ENCODE measurements at places on chromosomes 6 and 20. TPM values are rescaled to one million over a fixed set of nuclear protein-coding genes. Genes with fewer than 3 reads are reported as not detected.

DNA sequence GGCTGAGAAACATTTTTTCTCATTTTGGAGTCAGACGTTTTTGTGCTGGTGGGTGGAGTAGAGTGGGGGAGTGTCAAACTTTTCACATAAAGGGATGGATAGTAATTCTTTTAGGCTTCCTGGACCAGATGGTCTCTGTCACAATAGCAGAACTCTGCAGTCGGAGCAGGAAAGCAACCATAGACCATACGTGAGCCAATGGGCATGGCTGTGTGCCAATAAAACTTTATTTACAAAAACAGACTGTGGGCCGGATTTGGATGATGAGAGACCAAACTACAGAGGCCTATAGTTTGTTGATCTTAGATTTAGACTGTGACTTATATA lies 70.8 kb upstream of the SLC22A23 start:
- no peak for DNase-seq

DNA sequence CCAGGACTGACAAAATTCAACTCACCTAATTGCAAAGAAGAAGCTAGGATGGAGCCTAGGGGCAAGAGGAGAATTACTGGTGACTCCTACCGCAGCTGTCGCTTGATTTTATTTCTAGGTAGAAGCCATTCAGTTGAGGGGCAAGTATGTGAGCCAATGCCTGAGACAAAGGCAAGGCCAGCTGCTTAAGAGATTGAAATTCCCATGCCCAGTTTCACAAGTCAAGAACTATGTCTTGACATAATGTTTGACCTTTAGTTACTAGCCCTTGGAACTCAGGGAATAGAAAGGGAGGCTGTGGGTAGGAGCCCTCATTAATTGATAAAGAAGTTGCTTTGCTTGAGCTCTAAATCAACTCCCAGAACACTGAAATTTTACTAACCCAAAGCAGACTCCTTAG lies 54.0 kb downstream of the GPR63 start:
- DNase-seq: no peak

DNA sequence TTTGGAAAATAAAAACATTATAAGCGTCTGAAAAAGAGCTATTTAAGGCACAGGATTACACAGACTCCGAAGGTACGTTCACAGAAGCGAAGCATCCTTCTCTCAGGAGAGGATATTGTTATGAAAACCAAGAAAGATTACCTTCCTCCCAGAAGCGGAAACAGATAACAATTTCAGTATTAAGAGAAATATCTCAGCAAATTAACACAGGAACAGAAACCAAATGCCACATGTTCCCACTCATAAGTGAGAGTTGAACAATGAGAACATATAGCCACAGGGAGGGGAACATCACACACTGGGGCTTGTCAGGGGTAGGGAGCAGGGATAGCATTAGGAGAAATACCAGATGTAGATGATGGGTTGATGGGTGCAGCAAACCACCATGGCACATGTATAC lies 109.7 kb downstream of the CDK19 start:
- DNase-seq: no peak

DNA sequence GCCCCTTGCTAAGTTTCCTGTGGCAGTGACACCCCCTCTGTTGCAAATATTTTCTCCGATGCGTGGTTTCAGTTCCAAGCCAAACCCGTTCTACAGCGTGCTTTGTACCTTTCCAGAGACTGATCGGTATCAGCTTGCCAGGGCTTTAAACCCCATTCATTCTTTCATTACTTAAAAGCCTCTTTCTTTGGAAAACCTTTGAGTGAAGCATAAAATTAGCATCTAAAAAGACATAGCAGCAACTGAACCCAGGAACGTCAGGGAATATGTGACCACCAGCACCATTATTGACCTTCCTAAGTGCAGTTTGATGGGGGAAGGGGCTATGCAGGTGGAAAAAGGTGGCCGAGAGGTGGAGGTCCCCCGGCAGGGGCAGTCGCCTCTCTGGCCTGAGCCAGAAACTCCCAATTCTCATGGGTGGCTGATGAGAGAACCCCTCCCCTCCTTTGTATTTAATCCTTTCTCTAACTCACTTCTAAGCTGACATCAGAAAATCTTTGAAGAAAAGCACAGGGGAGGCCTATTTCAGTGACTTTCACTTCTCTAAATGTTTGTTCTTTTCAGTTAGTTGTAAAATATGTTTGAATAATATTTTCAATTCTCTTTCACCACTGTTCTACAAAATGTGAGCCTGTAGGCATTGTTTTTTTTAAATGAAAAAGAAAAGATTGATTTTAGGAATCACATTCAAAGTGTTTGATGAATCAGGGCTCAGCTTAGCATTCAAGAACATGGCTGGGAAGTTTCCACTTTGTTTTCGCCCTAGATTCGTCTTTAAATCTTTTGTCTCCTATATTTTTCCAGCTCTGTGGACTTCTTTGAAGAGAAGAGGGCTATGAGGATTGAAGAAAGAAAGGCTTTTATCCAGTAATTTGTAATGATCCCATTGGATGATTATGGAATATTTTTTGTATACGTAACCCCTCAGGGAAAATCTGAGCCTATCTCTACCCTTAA lies 89.2 kb downstream of the RSPH3 start:
- DNase-seq: no peak

DNA sequence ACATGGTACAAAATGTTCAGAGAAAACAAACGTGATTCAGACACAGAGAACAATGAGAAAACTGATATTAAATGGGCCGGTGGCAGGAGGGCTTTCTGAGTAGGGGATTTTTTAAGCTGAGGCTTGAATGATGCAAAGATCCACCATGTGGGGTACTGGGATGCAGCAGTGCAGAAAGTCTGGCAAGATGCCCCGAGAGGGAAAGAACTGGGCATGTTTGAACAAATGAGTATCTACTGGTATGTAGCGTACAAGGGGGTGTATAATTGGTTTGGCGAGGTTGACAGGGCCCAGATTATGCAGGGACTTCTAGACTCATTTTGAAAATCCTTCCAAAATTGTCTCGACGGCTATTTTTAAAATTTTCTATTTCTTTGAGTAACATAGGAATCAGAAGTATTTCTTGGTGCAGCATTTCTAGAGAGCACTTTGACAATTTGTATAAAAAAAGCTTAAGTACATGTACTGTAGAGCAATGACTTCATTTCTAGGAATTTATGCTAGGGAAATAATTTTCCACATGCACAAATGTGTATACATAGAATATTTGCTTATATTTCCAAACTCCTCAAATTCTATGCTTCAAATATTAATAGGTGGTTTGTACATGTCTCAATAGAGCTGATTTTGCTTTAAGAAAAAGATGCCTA lies 119.6 kb upstream of the DOK5 start:
- peak; percentile 47 for DNase-seq

DNA sequence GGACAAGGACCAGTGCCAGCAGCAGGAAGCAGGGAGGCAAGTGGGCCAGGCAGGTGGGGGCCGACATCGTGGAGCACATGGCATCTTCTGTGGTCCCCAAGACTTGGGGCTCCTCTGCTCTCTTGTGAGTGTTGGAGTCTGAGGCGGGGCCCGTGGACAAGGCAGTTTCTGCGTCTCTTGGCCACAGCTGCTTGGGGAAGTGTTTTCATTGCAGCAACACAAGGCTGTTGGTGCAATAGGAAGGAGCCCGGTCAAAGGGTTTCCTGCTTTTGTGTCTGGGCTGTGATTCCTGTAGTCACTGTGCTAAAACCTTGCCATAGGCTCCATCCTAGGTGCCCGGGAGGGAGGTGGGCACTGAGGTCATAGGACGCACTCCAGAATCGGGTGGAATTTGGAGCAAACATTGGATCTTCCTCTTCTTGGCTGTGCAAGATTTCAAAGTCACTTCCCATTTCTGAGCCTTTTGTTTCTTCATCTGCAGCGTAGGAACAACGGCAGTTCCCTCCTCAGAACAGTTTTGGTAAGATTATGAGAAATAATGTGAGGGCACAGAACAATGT lies at the start of gene SIRPB2:
Gene SIRPB2, minus strand, starts transcription at position 140 of the 560 bp plus-strand sequence. Its CDS starts 61 bp downstream, at position 79.
- no peak for DNase-seq

- DNase-seq: no peak
Observed at GRCh38 chr6:156437121-156437879, 339.9 kb upstream of the ARID1B start.

GRCh38 chr6:143555071-143555492 lies 43.6 kb upstream of the FUCA2 start:
- DNase-seq: no peak

DNA sequence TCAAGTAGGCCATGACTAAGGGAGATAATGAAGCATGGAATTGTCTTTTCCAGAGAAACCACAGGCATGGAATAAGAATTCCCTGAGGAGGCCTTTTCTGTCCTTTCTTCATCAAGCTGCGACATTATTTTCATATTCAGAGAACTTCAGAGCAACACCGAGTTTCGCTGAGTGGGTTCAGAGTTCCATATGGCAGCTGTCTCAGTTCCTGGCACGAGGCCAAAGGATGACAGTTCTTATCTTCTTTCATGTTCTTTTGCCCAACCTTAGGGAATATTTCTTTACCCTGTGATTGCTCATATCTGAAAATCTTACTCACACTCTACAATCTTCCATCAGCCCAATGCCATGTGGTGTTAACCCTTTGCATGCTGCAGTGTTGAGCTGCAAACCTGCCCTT lies 135.3 kb upstream of the BMP2 start:
- peak; percentile 91 for DNase-seq

- no peak for DNase-seq
Observed at GRCh38 chr20:58657986-58658385, 6.9 kb downstream of the STX16 start.

DNA sequence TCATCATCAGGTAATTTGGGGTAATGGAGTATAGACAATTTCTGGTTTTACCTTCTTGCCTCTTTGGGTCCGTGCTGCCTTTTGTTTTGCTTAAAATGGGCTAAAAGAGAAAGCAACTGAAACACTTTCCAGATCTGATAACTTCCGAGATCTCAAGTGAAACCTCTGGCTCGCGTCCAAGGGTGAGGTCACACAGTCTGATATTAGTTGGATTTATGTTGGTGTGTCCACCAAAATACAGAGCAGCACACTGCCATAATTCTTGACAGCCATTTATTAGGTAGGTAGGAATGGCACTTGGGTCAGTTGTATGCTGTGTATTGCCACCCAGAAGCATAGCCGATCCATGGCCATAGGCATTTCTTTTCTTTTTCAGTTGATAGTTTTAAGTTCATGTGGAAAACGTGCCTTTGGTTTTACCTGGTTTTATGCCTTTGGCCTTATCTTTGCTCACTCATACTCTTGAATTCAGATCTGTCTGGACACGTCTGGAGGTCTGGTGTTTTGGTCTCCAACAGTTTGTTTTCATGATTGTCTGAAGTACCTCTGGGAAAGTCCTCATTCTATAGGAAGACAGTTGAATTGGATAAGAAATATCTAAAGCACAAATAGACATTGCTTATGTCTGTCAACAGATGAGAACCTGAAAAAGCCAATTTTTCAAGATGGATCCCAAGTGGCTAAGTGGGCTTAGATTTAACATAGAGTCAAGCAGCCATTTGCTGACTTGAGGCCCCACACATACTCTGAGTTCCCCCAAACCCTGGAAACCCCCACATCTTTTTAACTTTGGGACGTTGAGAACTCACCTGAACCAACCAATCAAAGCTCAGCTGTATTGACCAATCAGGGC lies 320.8 kb downstream of the SOX4 start:
- peak; percentile 14 for DNase-seq

- no peak for DNase-seq
Observed at GRCh38 chr20:58146081-58146745, 82.2 kb downstream of the ANKRD60 start.

DNA sequence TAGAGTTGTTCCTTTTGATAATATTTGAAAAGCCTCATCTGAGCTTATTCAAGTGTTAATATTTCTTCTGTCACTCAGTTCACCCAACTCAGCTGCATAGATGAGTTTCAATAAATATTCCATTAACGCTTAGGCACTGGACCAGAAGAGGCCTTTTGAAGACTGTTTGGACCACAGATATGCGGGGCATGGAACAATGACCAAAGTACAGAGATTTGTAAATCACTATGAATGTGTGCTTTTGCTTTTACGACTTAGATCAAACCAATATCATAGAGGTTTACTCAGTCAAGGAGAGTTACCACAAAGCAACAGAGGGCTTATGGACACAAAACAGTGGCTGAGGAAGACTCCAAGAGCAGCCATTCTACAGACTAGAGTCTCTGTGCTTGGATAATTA lies 99.9 kb downstream of the RTN4IP1 start:
- DNase-seq: no peak

DNA sequence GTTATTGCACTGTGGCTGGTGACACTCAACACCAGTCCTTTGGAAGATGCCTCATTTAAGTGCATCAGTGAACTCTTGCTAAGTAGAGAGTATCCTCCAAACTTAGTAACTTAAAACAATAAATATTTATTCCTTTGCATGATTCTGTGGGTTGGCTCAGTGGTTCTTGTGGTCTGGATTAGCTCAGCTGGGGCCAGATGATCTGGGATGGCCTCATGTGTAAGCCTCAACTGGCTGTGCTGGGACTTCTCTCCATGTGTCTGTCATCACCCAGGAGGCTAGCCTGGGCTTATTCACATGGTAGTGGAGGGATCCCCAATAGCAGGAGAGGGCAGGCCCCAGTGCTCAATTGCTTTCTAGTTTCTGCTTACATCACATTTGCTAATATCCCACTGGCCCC lies 8.3 kb downstream of the LRRN4 start:
- DNase-seq: peak; percentile 81

- DNase-seq: no peak
Observed at GRCh38 chr20:57656252-57656820, 36.1 kb upstream of the ZBP1 start.

DNA sequence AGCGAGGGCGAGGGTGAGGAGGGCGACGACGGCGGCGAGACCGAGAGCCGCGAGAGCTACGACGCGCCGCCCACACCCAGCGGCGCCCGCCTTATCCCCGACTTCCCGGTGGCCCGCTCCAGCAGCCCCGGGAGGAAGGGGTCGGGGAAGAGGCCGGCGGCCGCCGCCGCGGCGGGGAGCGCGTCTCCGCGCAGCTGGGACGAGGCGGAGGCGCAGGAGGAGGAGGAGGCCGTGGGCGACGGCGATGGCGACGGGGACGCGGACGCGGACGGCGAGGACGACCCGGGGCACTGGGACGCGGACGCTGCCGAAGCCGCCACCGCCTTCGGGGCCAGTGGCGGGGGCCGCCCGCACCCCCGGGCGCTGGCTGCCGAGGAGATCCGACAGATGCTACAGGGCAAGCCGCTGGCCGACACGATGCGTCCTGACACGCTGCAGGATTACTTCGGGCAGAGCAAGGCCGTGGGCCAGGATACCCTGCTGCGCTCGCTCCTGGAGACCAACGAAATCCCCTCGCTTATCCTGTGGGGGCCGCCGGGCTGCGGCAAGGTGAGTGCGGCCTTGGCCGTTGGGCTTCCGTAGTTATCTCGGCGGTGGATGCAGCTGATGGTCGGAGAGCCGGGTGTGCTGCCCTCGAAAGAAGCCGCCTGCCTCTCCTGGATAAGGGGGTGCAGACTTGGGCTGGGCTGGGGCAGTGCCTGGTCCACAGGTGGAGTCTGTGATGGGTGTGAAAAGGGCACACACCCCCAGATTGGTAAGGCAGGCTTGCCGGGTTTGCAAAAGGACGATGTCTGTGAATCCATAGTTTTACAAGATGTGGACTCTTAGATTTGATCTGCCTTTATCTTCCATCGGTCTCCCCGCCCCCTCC lies 938 bp downstream of the WRNIP1 start:
- DNase-seq: peak; percentile 37

The KHDC1 gene
- 3.1 TPM for total RNA-seq

The ISM1 gene
- total RNA-seq: 0.11 TPM

The MYCT1 gene
- not detected for total RNA-seq

The EGFL8 gene
- total RNA-seq: 1.3 TPM

The CST4 gene
- not detected for total RNA-seq

The SLCO4A1 gene
- 0.17 TPM for total RNA-seq

The AKIRIN2 gene
- 15.3 TPM for total RNA-seq

The ACTR5 gene
- total RNA-seq: 7.3 TPM

The GSTA4 gene
- total RNA-seq: 25.8 TPM

The GRIK2 gene
- 6.2 TPM for total RNA-seq
